Hypothalamus (tissue), 51 donors: ENCODE measurements at places on chromosomes 6 and 20.

- DNase-seq = no peak
Measured at GRCh38 chr6:117456998-117457397, 25.5 kb upstream of the DCBLD1 start.

GRCh38 chr6:80767808-80768207, 661.3 kb downstream of the BCKDHB start:
- DNase-seq = no peak

DNA sequence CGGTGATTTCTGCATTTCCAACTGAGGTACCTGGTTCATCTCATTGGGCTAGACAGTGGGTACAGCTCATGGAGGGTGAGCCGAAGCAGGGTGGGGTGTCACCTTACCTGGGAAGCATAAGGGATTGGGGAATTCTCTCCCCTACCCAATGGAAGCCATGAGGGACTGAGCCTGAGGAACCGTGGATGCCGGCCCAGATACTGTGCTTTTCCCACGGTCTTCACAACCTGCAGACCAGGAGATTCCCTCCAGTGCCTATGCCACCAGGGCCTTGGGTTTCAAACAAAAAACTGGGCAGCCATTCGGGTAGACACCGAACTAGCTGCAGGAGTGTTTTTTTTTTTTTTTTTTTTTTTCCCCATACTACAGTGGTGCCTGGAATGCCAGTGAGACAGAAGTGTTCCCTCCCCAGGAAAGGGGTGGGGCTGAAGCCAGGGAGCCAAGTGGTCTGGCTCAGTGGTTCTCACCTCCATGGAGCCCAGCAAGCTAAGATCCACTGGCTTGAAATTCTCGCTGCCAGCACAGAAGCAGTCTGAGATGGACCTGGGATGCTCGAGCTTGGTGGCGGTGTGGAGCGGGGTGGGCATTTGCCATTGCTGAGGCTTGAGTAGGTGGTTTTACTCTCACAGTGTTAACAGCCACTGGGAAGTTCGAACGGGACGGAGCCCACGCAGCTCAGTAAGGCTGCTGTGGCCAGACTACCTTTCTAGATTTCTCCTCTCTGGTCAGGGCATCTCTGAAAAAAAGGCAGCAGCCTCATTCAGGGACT, 416.2 kb downstream of the KHDRBS2 start:
- DNase-seq = no peak

GRCh38 chr6:125807293-125807692, 16.5 kb downstream of the NCOA7 start:
- DNase-seq = no peak

DNA sequence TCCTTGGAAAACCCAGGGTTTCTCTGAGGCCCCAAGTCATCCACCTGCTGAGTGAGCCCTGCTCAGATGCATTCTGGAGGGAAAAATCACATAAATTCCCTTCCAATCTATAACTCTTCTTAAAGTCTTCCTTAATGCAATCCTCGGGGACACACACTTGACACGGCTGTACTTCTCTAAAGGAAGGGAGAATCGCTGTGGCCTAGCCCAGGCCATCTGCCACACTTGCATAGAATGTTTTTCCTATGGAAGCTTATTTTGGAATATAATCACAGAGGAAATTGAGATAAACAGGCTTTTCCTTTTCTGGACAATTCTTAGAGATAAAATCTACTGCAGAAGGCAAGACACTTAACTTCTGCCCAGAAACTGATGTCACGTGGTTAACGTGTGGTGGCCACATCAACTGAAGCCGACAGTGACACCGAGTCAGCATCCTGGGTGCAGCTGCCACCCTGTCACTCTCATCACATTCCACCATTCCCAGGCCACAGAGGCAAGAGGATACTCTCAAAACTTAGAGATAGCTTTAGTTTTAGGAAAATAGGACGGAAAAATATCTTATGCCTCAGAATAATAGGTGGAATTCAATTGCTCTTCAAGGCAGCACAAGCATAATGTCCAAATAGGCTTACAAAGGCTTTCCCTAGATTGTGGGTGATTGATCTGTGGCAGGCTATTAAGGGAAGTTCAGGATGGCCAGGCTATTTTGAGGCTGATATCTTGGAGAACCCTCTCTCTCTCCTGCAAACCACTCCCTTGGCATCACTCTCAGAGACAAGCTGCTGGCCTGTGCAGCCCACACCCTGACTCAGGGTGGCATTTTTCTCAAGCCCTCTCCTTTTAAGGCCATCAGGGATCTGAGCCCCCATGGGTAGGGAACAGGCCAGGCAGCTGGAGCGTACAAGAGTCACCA, 29.6 kb downstream of the PSMB1 start:
- DNase-seq = no peak
